AG04450 (cell line): ENCODE measurements at places on chromosomes 12 and 14.

GRCh38 chr12:84502180-84502860 lies 410.3 kb downstream of the SLC6A15 start:
- DNase-seq: no peak

GRCh38 chr14:33847066-33847465 lies 103.8 kb downstream of the EGLN3 start:
- no peak for DNase-seq

GRCh38 chr12:31482816-31483215 lies 108.1 kb downstream of the DENND5B start:
- DNase-seq: no peak

- no peak for DNase-seq
These were observed 14.9 kb upstream of the DCP1B start for GRCh38 chr12:2019126-2019525.

GRCh38 chr12:1551496-1551895 lies 42.9 kb downstream of the FBXL14 start:
- no peak for DNase-seq

- DNase-seq: no peak
These were observed 69.0 kb upstream of the DUSP6 start for GRCh38 chr12:89421092-89421835.
